Neural progenitor cell (in vitro differentiated cells): ENCODE measurements at places on chromosomes 4 and X. TPM values are rescaled to one million over a fixed set of nuclear protein-coding genes. Genes with fewer than 3 reads are reported as not detected.

- no peak for DNase-seq
Measured at GRCh38 chr4:53121264-53121865, 244.5 kb downstream of the SCFD2 start.

DNA sequence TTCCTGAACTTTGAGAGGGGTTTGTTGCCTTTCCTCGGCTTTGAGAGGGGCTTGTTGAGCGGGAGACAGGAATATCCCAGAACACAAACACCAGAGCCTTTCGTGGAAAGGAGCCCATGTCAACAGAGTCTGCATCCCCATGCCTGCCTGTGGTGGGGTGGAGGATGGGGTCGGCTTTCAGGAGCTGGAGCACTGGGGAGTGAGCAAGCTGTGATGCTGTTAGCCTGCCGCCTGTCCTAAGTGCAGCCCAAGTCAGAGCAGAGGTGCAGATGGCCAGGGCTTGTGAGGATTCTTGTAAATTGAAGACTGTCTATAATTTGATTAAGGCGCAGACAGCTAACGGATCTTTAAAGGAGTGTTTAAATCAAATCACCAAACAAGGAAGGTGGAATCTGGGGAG lies 103.3 kb upstream of the ANK2 start:
- no peak for DNase-seq

DNA sequence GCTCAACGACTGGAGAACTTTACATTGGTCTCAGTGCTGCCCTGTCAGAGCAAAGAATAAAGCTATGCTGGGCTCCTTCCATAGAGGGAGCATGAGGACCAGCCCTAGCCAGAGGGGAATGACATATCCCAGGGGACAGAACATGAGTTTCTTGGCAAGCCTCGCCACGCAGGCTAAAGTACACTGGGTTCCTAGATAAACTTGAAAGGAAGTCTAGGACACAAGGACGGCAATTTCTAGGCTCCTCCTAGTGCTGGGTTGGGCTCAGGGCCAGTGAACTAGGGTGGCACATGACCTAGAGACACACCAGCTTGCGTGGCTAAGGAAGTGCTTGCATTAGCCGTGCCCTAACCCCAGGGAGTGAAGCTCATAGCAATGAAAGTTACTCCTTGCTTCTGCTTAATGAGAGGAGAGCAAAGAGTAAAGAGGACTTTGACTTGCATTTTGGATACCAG lies 141.0 kb downstream of the MAB21L2 start:
- peak; percentile 14 for DNase-seq

DNA sequence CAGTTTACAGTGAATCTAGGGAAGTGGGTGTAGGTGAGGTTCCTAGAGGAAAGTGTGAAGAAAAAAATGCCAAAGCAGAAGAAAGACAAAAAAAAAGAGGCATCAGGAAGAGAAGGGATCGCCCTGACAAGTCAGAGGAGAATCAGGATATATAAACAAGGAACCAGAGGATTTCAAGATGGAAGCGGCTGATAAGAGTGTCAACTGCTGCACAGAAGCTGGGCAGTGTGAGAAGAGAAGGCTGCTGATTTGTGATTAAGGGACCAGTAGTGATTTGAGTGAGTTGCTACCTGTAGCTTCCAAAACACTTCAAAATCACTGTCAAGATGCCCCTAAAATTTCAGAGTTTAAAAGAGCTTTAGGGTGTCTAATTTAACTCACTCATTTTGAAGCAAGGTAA lies 258.2 kb downstream of the PPP3CA start:
- DNase-seq: no peak

GRCh38 chr4:93960450-93960849 lies 131.9 kb downstream of the ATOH1 start:
- no peak for DNase-seq

GRCh38 chr4:82415922-82416365 lies 14.3 kb downstream of the HNRNPDL start:
- DNase-seq: peak; percentile 84

DNA sequence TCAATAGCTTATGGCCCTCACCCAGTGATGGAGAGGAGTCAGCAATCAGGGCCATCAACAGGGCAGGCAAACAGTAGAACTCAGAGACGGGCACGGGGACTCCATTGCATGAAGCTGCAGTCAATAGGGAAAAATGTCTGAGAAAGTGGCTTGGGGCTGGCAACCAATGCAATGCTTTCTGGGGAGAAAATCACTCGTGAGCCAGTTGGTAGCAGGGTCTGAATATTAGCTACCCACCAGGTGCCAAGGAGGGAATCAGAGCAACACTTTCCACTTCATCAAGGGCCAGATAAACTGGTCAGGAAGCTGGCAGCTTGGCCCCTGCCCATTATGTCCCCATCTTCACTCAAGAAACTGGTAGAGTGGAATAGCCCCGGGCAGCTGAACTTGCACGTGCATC lies 80.7 kb downstream of the STARD8 start:
- DNase-seq: no peak

GRCh38 chr4:38740303-38740702 lies 42.5 kb downstream of the TLR10 start:
- DNase-seq: no peak

DNA sequence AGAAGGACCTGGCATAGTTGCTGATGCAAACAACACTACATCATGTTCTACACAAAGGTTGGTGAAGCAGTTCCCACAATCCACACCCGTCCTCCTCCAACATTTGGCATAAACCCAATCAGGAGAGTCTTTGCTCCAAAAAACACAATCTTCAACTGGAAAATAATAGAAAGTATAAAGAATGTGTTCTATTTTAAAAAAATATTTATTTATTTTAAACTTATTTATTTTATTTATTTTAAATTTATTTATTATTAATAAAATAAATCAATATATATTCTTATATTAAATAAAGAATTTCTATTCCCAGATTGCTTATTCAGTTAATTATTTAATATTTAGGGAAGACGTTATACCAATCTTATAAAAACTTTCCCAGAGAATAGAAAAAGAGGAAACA lies 1753.7 kb upstream of the AGA start:
- DNase-seq: no peak

- no peak for DNase-seq
Measured at GRCh38 chr4:42927946-42928345, 35.4 kb downstream of the GRXCR1 start.

DNA sequence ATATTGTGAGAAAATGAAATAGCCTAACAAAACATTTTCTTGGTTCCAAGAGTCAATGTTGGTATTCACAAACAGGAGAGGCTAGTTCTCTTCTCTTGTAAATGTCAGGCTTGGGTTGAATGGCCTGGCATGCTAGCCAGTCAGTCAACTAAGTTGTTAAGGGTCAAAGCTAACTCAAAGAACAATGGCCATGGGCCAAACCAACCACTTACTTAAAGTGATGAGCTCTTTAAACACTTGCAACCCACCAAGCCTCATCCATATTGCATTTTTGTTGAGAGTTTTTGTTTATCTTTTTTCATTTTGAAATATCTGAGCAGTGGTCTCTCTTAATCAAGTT lies 394.5 kb downstream of the RAB28 start:
- no peak for DNase-seq

- DNase-seq: no peak
Measured at GRCh38 chr4:81688085-81688484, 216.4 kb upstream of the RASGEF1B start.

GRCh38 chr4:165464813-165465381 lies 86.1 kb downstream of the CPE start:
- peak; percentile 37 for DNase-seq

- no peak for DNase-seq
Measured at GRCh38 chr4:101282076-101282844, 65.1 kb downstream of the PPP3CA start.

GRCh38 chr4:182257503-182257902 lies 14.3 kb downstream of the TENM3 start:
- DNase-seq: peak; percentile 48

GRCh38 chrX:48784726-48785125 lies 1.7 kb upstream of the GATA1 start:
- no peak for DNase-seq

DNA sequence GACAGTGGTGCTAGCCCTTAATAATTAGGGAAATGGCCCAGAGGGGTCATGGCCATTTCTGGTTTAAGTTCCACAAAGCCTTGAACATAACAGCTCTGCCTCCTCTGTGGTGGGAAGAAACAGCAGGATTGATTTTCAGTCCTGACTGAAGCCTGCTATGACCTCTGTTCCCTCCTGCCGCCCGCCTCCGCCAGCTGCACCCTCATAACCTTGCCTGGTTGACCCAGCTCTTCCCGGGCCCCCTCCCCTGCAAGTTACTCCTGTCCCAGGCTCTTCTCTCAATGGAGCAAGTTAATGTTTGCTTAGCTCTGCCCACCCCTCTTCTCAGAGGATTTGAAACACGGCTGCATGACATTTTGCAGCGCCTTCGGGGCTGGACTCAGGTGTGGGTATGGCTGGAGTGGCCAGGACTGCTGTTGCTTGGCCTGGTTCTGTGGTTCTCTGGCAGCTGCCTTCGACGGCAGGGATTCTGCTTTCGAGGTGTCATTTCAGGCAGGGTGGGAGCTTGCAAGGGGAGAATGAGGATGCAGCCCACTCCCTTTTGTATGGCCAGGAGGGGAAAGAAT lies 27.3 kb downstream of the BCORL1 start:
- no peak for DNase-seq

DNA sequence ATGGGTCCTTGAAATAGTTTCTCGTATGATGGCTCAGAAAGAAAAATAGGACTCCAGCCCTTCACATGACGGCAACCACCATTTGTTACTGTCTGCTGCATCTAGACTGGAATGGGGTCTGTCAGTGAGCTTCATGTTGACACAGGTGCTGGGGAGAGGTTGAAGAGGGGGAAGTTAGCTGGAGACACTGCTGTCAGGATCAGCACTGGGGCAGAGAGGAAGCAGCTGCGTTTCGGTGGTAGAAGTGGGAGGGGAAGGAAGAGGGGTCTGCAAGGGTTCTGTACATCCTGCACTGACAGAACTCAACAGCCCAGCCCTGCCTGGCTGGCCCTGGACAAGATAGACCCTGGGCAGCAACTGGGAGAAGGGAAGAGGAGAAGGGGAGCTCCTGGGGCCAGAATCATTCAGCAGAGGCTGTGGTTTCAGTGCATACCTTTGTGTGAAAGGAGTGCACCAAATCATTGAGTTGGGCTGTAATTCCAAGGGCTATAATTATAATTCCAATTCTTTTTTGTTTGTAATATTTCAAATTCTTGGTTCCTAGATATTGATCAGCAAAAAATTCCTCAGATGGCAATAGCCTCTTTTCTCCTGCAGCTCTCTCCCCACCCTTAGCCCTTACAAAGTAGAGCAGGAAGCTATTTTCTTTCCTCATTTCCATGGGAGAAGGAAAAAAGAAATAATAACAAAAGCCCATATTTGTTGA lies 119.4 kb upstream of the C1GALT1C1 start:
- DNase-seq: no peak

- no peak for DNase-seq
Measured at GRCh38 chrX:128928636-128929035, 594.7 kb downstream of the SMARCA1 start.

GRCh38 chr4:145879598-145879997 lies 59.0 kb downstream of the ZNF827 start:
- no peak for DNase-seq

- peak; percentile 97 for DNase-seq
Measured at GRCh38 chrX:48957827-48958634, 624 bp upstream of the OTUD5 start.

- no peak for DNase-seq
Measured at GRCh38 chr4:96342790-96343455, 503.0 kb downstream of the PDHA2 start.

DNA sequence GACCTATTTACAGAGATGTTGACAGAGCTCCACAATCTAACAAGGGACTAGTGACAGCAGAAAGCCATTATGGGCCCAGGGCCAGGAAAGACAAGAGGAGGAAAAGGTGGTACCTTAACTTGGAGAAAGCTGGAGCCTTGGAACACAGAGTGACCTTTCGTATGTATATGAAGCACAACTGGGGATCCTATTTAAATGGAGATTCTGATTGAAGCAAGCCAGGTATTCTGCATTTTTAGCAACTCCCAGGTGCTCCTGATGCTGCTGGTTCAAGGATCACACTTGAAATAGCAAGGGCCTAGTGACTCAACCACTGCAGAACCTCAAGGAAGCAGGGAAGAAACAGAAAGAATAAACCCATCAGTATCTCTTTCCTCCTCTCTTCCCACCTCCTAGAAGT lies 99.4 kb downstream of the TMEM47 start:
- DNase-seq: no peak

DNA sequence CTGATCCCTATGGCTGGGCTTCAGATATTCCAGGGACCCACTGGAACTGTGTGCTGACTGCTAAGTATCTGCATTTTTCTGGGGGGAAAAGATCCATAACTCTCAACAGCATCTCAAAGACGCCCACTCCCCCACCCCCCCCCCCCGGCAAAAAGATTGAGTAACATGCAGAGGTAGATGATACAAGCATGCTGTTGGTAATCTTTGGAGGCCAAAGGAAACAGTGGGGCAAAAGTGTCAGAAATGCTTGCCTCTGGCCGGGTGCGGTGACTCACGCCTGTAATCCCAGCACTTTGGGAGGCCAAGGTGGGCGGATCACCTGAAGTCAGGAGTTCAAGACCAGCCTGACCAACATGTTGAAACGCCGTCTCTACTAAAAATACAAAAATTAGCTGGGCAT lies 12.2 kb downstream of the XPNPEP2 start:
- no peak for DNase-seq

DNA sequence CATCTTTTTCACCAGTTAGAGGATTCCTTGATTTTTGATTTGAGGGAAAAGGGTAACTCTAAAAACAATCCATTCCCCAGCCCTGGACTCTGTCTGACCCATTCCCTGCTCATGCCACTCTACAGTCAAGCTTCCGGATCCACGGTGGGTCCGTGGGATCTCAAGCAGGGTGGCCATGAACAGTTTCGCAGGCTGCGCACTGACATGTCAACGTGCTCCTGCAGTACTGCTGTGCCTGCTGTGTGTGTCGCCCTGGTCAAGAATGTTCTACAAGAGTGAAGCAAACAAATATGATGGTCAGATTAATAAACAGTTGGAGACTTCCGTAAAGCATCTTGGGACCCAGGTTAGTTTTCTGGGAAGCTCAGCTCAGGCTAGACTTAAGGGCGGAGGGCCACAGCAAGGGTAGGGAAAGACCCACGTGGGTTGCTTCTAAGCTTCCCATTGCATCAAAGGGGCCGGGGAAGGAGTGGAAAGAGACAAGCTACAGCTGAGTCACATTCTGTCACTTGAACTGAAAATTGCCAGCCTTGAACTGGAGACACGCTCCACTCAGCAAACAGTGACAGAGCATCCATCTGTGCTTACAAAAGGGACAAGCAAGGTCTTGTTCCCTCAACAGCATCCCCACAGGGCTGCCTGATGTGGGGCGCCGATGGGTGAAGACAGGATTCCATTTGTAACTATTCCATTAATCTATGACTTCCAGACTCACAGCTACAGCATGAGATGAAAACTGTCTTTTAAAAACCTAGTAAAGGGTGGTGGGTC lies 81.8 kb downstream of the MTMR1 start:
- DNase-seq: no peak

GRCh38 chr4:174669270-174669669 lies 147.0 kb upstream of the HPGD start:
- DNase-seq: no peak

Gene SUPT20HL2
- not detected in 2 replicates for total RNA-seq

Gene CACNA1F
- total RNA-seq: 1.1 and 4.9 TPM in 2 replicates

Gene PGAM4
- total RNA-seq: not detected in 2 replicates

Gene BMPR1B
- 1.4 and 2.7 TPM in 2 replicates for total RNA-seq

Gene XKRX
- 1.4 and 1.5 TPM in 2 replicates for total RNA-seq

Gene FGFRL1
- 9.6 and 27.4 TPM in 2 replicates for total RNA-seq

Gene EIF4E
- 249 and 340 TPM in 2 replicates for total RNA-seq

Gene PHKA1
- total RNA-seq: 5.1 and 5.2 TPM in 2 replicates

Gene PABPC4L
- total RNA-seq: 1.3 and 1.6 TPM in 2 replicates

Gene RHOXF2B
- total RNA-seq: not detected in 2 replicates

Gene FRMD7
- not detected in 2 replicates for total RNA-seq

Gene PPP1R2C
- total RNA-seq: not detected in 2 replicates

Gene C1QTNF7
- not detected in 2 replicates for total RNA-seq

Gene GATA1
- total RNA-seq: not detected in 2 replicates

Gene NEXMIF
- total RNA-seq: 1.1 and 2.8 TPM in 2 replicates
